ENCODE measurements at places on chromosomes 13 and 19. TPM values are rescaled to one million over a fixed set of nuclear protein-coding genes. Genes with fewer than 3 reads are reported as not detected.

DNA sequence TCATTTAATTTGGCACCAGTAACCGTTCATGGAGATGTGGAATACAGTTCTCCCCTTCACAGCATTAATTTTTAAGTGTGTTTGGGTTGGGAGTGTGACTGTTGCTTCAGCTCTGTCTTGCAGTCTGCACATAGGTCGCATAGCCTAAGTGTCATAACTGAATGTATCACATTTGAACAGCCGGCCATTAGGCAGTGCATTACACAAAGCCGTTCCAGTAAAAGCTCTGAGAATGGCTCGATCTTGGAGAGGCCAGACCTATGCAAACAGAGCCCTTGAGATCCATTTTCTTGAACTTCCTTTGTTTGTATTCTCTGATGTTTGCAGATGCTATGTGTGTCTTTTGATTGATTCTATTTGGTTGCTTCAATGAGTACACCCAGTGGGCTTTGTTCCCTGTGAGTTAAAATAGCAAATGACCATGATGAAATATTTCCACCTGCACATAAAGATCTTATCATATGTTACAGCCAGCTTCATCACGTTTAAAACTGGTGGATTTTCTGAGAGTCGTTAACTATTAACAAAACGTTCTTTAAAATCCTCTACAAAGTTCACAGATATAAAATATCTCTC, 1104.9 kb upstream of the SLC10A2 start:
- no peak overlapping the region for H3K27ac ChIP-seq
- no peak overlapping the region for H3K4me3 ChIP-seq
- H3K4me1 ChIP-seq: no peaks in the 10 kb centered on the region
- no peaks in the 10 kb centered on the region for H3K36me3 ChIP-seq
- DNase-seq: no peak

Gene FFAR3
- not detected for total RNA-seq

Gene GSX1
- total RNA-seq: not detected

Gene ETV2
- total RNA-seq: 1.6 TPM

Gene ZNF534
- total RNA-seq: not detected

Gene LRFN3
- 9.8 TPM for total RNA-seq

Gene PEAK3
- total RNA-seq: 0.16 TPM

Gene RYR1
- 0.83 TPM for total RNA-seq

Gene FLT1
- 0.95 TPM for total RNA-seq

- DNase-seq: no peak
- no peaks in the 10 kb centered on the region for H3K27me3 ChIP-seq
- no peak overlapping the region for H3K27ac ChIP-seq
- no peak overlapping the region for H3K4me3 ChIP-seq
- no peaks in the 10 kb centered on the region for H3K4me1 ChIP-seq
Observed at GRCh38 chr13:111251646-111252445, 68.6 kb upstream of the TEX29 start.

DNA sequence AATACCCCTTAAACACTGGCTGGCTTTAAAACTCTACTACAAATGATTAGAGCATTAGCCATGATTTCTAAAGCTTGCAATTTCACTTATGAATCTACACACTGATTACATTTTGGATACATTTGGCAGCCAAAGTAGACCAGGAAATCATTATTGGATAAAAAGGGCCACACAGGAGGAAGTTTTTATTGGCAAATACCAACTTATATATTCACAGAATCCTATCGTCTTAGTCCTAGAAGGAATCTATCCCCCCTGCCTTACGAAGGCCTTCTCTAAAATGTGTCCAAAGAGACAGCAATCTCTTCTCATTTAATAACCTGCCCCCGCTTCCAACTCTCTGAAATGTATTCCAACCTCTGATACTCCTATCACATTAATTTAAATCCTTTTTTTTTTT, 52.5 kb downstream of the KLF5 start:
- no peaks in the 10 kb centered on the region for H3K36me3 ChIP-seq
- H3K27ac ChIP-seq: no peak overlapping the region
- H3K4me3 ChIP-seq: no peak overlapping the region
- H3K4me1 ChIP-seq: no peaks in the 10 kb centered on the region

DNA sequence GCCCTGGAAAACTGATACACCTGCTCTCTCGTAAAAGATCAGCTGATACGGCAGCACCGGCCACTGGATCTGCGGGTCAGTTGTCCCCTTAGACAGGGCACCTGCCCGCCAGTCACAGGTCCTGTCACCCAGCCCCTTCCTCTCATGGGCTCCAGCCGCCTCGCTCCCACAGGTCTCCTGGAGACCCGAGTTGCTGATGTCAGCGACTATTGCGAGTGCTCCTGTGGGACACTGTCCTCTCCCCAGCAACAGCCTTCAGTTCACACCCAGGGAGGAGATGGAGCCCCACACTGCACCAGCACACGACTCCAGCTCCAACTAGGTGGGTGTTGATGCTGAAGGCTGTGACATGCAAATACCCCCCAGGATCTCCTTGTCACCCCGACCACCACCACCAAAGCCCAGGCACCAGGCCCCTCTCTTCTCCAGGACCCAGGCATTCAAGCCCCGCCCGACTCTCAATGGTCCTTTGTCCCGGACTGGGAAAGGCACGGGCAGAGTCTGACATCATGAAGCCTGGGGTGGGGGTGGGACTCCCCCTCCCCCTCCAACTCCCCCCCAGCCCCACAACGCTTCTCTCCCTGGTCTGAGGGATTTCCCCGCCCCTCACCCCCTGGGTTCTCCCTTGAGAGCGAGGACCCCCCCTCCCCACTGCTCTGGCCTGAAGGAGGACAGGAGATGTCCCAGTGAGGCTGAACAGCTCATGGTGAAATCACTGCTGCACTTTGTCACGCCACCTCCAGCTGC, 1.4 kb upstream of the MAG start:
- H3K4me3 ChIP-seq: no peak overlapping the region
- no peak overlapping the region for H3K27ac ChIP-seq
- H3K4me1 ChIP-seq: no peaks in the 10 kb centered on the region
- H3K27me3 ChIP-seq: peaks cover 4% of the 10 kb centered on the region
- H3K36me3 ChIP-seq: no peaks in the 10 kb centered on the region
- DNase-seq: no peak

GRCh38 chr19:18029617-18030338, 21.8 kb downstream of the ARRDC2 start:
- H3K36me3 ChIP-seq: no peaks in the 10 kb centered on the region
- peaks cover 12% of the 10 kb centered on the region for H3K4me1 ChIP-seq
- H3K27ac ChIP-seq: no peak overlapping the region

Data from activated CD8-positive, alpha-beta T cell treated with anti-CD3 and anti-CD28 coated beads, Interleukin-2, amount 10 ng/mL, durations not matched to agents 7 days and 5 days (primary cell).